Adrenal gland (tissue), 19 donors: ENCODE measurements at places on chromosomes 16 and 17. TPM values are rescaled to one million over a fixed set of nuclear protein-coding genes. Genes with fewer than 3 reads are reported as not detected.

DNA sequence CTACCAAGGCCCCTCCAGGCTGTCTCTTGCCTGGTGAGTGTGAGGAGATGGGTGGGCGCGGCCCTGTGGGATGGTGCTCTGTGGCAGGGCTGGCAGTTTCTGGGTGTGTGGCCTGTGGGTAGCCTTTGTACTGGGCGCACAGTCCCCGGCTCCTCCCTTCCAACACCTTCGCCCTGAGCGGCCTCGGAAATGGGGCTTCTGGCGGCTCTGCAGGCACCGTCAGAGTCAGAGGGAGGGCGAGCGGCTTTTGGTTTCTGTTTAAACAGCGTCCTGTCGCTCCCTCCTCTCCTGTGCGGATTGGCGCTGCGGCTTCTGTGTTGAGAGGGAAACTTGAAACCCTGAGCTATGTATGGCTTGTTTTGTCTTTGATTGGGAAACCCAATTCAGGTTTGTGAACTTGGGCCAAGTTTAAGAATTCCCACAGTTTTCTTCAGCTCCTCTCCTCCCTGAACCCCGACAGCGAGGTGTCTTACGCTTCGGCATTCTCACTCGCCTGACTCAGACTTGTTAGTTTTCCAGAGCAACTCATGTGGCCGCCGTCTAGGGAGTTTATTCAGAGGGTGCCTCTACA lies 8.3 kb upstream of the ZNF750 start:
- H3K27ac ChIP-seq, result no peak overlapping the region
- DNase-seq, result no peak

TPSAB1 gene
- not detected for polyA plus RNA-seq

- H3K36me3 ChIP-seq, result no peaks in the 10 kb centered on the region
- no peaks in the 10 kb centered on the region for H3K4me1 ChIP-seq
- peaks cover 5% of the 10 kb centered on the region for H3K27me3 ChIP-seq
- H3K4me3 ChIP-seq, result no peak overlapping the region
These were observed 45.6 kb downstream of the IKZF3 start for GRCh38 chr17:39818358-39819000.

KRTAP16-1 gene
- polyA plus RNA-seq, result not detected
